Hypothalamus (tissue), 51 donors: ENCODE measurements at places on chromosomes 1 and 21.

DNA sequence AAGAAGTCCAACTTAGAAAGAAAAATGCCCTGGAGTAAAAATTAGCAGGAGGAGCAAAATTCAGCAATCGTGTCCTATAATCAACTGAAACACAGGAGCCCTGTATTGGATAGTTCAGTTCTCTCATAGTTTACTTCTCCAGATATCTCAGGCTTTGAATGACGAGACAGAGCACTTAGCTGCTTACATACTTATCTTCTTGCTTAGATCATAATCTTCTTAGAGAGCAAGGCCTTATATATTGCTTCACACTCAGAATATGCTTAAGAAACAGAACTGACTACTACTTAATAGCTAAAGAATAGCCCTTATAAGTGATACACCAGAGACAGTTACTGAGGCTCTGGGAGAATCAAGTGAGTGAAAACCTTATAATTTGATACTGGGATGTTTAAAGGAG, 38.9 kb downstream of the TOR3A start:
- DNase-seq = no peak

DNA sequence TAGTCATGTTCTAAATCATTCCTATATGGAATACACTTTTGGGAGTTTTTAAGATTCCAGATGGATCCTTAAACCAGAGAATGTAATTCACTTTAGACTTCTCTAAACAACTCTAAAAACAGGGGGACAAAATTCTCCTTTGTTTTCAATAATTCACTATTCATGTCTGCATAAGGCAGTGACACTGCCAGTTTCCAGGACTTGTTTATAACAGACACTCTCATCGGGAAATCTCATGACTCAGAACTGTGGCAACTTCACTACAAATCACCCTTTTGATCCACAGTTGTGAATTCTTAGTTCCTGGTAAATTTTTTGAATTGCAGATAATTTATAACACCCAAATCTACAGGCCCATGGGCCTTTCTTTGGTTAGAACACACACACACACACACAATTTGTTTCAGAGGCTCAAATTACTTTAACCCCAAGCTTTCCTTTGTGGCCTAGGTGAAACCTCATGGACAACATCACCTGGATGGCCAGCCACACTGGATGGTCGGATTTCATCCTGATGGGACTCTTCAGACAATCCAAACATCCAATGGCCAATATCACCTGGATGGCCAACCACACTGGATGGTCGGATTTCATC, at the start of gene OR2T4:
Gene OR2T4, plus strand, starts transcription at position 545 of the 595 bp plus-strand sequence. Its CDS starts 0 bp downstream, at position 545.
- DNase-seq = no peak

- DNase-seq = no peak
Observed at GRCh38 chr1:167683641-167684502, 37.9 kb upstream of the MPZL1 start.

- DNase-seq = peak; percentile 77
Observed at GRCh38 chr1:40316595-40317393, at the start of gene COL9A2. Gene COL9A2 (minus strand): TSS chr1:40317286. CDS start chr1:40317197, 89 bp downstream.

DNA sequence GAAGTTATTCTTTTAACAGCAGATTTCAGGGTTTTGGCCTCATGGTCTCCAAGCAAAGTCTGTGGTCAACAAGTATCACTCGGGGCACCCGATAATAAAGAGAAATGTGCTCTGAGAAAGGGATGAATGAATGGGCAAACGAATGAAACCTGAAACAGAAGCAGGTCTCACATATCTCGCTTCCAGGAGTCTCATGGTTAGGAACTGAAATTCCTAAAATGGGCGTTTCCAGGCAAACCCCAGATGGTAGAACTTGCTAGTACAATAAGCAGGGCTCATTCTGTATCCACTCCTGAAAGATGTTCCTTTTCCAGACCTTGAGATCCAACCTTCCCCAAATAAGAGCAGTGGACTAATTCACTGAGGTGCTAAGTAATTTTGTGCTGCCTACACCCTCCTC, 87.2 kb downstream of the LAMC2 start:
- DNase-seq = no peak

GRCh38 chr1:200040481-200041138, 13.1 kb downstream of the NR5A2 start:
- DNase-seq = no peak
